ENCODE measurements at places on chromosomes 7 and 10. TPM values are rescaled to one million over a fixed set of nuclear protein-coding genes. Genes with fewer than 3 reads are reported as not detected.
A peak's percentile ranks its signal among the peaks of the same experiment; 100 is the strongest.

SLC39A12 gene
- polyA plus RNA-seq, result 5.7 TPM

DNA sequence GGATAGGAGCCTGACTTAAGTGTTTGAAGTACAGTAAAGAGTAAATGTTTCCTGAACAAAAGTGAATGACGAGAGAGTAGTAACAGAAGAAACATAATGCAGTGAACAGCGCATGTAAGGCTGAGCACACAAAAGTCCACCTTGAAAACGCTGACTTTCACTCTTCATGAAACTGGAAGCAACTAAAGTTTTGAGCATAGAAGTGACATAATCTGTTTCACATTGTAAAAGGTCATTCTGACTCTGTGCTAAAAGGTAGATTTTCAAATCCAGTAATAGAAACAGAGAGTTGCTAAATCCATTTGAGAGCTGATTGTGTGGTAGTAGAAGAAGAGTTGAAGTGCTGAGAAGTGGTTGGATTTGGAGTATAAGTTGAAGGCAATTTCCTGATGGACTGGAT, 1037.0 kb downstream of the CNTNAP2 start:
- no peak for DNase-seq

GRCh38 chr7:13822678-13823077, 166.8 kb downstream of the ETV1 start:
- DNase-seq, result no peak

DNA sequence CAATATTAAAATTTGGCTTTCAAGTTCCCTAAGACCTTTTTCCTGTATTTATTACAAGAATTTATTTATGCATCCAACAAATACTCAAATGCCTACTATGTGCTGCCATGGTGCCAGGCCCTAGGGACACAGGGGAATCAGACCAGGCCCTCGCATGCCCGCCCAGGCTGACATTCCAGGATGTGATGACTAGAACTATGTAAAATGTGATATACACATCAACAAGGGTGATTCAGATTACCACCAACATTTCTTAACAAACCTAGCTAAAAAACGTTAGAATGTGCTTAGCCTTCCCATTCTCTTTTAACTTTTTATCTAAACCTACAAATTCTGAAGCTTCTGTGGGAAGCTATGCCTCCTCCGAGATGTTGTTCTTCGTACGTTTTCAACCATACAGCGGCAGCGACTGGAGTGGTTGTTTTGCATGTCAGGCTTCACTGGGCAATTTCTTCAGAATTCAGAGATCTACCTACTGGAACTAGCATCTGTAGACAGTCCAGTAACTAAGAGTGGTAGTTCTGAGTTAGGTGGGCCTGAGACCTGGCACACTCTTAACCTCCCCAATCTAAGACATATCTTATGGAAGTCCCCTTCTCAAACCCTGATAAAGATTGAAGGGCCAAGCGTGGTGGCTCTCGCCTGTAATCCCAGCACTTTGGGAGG, 22.1 kb downstream of the GNA12 start:
- no peak for DNase-seq

DNA sequence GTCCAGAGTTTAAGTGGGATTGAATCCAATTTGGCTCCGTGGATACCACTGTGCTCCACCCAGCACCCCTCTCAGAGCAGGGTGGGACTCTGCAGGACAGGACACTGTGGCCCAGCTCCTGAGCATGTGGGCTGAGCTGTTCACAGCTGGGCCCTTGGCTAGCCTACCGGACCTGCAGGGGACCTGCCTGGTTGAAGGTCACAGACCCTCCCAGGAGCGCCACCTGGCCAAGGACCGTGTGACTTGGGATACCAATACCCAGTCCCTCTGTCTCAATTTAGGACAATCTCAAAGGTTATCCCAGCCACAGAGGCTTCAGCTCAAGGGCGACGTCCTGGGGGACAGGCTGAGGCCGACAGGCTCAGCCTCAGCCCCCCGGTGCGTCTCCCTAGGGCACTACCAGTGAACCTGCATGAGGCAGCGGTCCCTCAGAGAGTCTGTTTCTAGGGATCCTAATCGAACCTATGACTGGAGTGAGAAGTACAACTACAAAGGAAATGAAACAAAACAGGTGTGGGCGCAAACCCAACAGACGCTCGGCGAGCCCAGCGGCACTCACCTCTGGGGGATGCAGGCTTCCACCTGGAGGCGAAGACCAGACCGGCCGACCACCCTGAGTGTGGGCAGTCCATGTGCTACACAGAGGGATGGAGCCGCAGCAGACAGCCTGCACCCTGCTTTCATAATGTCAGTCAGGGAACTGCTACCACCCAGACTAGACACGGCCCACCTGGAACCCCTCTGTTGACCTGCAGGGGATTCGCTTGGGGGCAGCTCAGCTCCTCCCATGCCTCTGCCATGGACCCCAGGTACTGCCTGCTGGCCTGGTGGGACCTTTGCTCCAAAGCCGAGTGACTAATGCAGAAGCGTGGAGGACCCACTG, 103.7 kb downstream of the PAXIP1 start:
- DNase-seq, result no peak

DNA sequence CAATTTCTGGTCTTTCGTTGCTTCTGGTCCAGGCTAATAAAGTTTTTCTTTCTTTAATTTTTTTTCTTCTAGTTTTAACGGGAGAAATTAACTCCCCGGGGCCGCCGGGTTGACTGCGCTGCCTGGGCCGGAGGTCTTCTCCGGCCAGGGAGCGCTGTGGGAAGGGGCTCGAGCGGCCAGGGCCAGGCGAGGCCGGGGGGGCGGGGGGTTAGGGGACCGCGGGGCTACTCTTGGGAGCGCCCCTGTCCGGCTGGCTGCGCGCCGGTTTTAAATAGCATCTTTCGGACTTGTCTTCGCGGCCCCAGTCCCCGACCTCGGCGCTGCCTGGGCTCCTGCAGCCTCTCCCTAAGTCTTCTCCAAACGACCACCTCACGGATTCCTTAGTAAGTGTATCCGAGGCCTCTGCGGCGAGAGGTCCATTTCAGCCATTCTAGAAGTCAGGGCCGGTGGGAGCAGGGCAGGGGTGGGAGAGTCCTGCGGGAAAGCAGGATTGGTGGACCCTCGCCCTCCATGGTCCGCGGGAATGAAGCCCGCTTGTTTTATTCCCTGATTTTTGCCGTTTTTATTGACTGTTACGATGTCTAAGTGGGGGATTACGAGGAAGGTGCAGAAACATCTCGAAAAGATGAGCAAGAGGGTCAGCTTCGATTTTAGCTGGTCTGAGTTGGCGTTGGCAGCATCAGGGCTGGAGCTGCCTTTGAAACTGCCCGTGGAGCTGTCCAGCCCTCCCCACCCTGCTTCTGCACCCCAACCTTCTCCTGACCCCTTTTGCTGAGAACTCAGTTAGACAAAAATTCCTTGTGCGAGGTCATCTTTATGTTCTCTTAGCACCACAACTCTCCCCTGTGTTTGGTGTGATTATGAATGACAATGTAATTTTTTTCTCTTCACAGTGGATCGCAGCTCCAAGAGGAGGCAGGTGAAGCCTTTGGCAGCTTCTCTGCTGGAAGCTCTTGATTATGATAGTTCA, 555 bp downstream of the PHF14 start:
- peak; percentile 2 for DNase-seq

DNA sequence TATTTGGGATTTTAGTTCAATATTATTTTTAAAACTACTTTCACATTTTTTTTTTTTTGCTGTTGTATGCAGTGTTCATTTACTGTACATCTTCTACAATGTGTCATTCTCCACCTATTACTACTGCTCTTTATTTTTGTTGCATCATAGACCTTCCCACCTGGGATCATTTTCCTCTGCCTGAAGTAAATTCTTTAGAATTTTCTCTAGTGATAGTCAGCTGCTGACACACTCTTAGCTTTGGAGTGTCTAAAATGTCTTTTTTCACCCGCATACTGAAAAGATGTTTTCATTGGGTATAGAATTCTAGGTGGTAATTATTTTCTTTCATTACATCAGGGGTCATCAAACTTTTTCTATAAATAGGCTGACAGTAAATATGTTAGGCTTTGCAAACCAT, 30.5 kb downstream of the CFAP43 start:
- no peak for DNase-seq

DNA sequence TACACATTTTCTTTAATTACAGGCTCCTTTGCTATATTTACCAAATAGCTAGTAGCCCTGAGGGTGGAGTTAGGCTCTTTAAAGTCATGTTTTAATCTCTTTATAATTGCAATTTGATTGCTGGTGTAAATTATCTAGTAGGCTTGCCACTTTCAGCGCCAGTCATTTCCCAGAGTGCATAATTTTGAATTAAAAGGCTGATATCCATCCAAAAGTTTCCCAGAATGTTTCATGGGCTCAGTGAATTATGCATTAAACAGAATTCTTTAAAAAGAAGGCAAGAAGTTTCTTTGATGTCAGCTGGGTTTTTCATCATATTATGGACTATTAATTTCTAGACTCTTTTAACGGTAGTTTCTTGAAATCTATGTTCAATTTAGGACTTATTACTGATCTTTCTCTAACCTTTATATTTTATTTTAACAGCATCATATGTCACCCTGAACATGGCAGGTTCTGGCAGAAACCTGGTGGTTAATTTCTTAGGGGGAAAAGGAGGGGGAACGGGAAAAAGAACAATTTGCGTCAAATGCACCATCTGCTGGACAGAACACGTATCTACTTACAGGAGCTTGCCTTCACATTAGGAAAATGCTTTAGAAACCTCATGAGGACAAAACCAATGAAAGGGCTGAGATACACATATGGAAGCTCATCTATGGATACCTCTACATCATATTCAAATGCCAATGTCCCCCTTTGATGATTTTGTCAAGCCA, 171.1 kb downstream of the GRM3 start:
- DNase-seq, result peak; percentile 78

- no peak for DNase-seq
Observed at GRCh38 chr10:6513476-6513875, 66.6 kb downstream of the PRKCQ start.

DNA sequence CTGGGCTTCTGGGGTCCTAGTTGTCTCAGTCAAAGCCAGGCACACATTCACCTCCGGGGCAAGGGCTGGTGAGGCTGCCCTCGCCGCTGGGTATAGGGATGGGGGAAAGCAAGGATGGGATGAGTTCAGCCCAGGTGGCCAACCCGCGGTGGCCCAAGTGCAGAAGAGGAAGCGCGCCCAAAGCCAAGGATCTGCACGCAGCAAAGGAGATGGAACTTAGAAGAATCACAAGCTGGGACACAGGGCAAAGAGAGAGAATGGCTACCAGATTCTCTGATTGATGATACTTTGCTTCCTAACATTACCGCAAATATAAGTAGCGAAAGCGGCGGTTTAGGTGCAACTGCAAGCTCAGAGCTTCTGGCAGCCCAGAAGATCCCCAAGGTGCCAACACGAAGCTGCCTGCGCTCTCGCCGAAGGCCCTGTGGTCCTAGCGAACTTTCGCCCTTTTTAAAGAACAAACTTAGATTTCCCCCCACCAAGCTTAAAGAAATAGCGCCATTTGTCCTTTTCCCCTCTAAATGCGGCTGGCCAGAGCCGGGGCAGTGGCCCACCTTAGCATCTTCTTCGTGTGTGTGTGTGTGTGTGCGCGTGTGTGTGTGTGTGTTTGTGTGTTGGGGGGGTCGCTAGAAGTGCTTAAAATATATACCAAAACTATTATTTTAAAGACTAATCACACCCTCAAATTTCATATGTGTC, 927 bp upstream of the MKX start:
- peak; percentile 27 for DNase-seq

DNA sequence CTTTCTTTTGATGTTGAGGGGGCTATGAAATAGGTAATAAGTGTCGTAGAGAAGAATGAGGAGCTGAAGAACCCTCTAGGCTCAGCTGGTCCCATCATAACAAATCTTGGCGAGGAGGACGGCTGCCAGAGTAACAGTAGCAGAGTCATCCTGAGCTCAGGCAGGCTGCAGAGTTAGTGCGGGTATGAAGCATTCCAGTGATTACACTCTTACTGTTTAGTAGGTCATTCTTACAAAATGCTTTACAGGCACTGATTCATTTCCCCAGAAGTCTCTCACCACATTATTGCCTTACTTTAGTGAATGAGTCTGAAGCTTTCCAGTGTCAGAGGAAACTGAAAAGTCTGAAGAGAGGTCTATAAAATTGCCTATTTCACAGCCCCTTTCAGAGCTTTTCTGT, 43.9 kb upstream of the GPR158 start:
- no peak for DNase-seq

Measured in spinal cord (tissue), 10 donors.